IMR-90 (cell line): ENCODE measurements at places on chromosomes 11 and 22.

- no peak for DNase-seq
These were observed 30.0 kb upstream of the RFPL3 start for GRCh38 chr22:32327596-32328171.

DNA sequence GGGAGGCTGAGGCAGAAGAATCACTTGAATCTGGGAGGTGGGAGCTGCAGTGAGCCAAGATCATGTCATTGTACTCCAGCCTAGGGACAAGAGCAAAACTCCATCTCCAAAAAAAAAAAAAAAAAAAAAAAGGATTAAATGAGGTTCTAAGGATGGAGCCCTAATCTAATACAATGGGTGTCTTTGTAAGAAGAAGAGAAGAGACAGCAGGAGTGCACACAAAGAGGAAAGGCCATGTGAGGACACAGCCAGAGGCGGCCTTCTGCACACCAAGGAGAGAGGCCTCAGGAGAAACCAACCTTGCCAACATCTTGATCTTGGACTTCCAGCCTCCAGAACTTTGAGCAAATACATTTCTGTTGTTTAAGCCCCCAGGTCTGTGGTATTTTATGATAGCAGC, 66.6 kb upstream of the CECR2 start:
- no peak for DNase-seq

GRCh38 chr11:28153586-28153985, 45.4 kb downstream of the METTL15 start:
- peak; percentile 25 for DNase-seq

- no peak for DNase-seq
These were observed 879.0 kb downstream of the BRD1 start for GRCh38 chr22:48948575-48949170.

DNA sequence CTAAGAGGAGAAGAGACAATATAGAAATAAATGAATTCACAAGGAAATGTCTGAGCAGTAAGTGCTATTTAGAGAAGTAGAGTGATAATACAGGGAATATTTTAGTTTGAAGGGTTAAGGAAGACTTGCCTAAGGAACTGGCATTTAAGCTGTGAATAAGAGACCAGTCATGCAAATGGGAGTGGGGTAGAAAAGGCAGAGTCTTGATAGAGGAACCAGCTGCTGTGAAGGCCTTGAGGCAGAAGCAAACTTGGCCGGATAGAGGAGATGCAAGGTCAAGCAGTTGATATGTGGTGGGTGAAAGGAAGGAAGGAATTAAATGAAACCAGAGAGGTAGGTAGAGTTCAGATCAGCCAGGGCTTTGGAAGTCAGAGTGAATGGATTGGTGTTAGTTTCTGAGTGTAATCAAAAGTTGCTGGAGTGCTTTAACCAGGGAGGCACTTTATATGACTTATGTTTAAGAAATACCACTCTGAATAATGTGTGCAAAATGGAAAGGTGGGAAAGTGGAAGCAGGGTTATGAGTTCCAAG, 198.4 kb upstream of the SESN3 start:
- DNase-seq, result no peak

DNA sequence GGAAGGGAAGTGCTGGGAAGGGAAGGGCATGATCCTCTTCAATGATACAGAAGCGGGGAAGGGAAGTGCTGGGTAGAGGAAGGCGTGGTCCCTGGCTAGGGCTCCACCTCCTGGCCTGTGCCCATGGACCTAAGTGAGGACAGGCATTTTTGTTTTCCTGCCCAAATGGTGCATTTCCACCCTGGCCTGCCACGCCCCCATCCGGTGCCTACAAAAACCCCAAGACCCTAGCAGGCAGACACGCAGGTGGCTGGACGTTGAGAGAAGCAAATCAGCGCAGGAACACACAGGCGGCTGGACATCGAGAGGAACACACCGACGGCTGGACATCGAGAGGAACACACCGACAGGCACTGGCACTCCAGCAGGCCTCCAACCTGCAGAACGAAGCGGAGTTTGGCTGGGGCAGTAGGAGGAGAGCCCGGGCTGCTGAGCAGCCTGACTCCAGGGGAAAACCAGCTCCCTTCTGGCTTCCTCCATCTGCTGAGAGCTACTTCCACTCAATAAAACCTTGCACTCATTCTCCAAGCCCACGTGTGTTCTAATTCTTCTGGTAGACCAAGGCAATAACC, 628.3 kb downstream of the BUD13 start:
- no peak for DNase-seq

DNA sequence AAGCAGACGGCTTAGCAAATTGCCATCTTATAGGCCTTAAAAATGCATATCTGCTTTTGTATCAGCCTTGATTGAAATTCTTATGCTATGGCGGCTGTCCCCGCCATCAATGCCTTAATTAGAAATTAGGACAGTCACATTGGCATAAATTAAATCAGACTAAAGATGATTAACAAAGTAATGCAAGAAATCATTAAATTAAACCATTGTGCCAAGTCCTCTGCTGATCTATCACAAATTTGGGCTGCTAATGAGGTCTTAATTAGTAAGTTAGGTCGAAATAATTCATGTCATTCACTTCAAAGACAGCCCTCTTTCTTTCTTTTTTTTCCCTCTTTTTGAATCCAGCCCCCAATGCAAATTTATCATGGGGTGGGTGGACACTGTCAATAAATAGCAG, 159.3 kb downstream of the MIAT start:
- DNase-seq, result no peak

DNA sequence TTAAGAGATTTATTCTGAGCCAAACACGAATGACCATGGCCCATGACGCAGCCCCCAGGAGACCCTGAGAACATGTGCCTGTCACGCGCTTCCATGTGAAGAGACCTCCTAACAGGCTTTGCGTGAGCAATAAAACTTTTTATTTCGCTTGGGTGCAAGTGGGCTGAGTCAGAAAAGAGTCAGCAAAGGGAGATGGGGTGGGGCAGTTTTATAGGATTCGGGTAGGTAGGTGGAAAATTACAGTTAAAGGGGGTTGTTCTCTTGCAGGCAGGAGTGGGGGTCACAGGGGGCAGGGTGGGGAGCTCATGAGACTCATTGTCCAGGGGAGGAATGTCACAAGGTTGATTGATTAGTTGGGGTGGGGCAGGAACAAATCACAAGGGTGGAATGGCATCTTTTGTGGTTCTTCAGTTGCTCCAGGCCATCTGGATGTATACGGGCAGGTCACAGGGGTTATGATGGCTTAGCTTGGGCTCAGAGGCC, 77.2 kb upstream of the FTH1 start:
- no peak for DNase-seq

GRCh38 chr11:68872216-68873003, 30.7 kb upstream of the CPT1A start:
- peak; percentile 78 for DNase-seq

DNA sequence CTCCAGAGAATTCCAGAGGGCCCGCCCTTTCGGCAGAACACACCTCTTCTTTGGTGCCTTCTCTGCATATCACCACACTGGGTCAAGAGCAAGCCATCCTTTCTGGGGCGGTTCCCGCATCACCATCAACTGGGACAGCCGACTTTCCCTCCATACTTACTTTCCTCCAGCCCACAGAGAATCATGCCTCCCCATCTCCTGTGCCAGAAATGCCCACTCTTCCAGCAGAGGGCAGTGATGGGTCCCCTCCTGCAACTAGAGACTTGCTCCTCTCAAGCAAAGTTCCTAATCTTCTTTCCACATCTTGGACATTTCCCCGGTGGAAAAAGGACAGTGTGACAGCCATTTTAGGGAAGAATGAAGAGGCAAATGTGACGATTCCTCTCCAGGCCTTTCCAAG, 157.7 kb downstream of the C11orf91 start:
- peak; percentile 40 for DNase-seq

DNA sequence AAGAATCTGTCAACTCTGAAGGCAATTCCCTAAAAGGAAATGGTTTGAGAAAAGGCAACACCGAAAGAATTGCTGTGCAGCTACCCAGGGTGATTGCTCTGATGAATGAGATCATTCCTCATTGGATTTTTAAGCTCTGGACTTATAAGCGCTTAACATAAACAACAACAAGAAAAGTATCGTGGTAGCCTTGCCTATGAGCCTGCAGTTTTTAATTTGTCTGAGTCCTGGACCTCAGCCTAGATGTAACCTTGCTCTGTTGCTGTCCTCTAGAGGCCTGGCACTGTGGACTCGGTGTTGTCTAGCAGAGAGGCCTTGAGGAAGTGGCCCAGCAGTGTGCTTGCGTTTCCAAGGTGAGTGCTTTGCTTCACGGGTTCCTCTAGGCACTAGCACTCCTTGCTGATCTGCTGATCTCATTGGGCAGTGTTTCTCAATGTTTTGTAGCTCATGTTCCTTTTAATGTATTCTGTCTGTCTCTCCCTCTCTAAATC, 20.4 kb downstream of the CCDC81 start:
- peak; percentile 34 for DNase-seq

GRCh38 chr11:85705800-85706199, 19.8 kb upstream of the CCDC89 start:
- DNase-seq, result peak; percentile 48

- no peak for DNase-seq
These were observed 3.2 kb downstream of the MS4A3 start for GRCh38 chr11:60059521-60060240.

GRCh38 chr11:88377646-88378045, 40.1 kb upstream of the CTSC start:
- DNase-seq, result no peak

- no peak for DNase-seq
These were observed 109.2 kb downstream of the ZBTB16 start for GRCh38 chr11:114168691-114169090.

GRCh38 chr11:287821-288477, 977 bp upstream of the PGGHG start:
- DNase-seq, result no peak

GRCh38 chr22:22698263-22698750, 53.9 kb downstream of the GGTLC2 start:
- no peak for DNase-seq

DNA sequence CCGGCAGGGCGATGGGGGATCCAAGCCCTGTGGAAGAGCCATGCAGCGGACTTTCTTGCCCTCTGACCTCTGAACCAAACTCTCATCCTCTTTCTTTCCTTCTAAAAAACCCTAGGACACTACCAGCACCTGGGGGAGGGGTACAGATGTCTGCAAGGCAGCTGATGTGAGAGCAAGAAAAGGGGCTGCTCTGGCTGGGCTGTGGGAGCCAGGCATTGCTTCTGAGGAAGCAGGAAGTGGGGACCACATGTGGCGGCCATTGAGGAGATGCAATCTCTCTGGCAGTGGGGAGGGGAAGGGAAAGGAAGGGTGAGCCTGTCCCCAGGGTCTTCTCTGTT, 36.0 kb downstream of the FAM83F start:
- DNase-seq, result no peak
